ENCODE measurements at places on chromosomes 6 and 20. TPM values are rescaled to one million over a fixed set of nuclear protein-coding genes. Genes with fewer than 3 reads are reported as not detected.
A peak's percentile ranks its signal among the peaks of the same experiment; 100 is the strongest.

- DNase-seq: no peak
These were observed 39.9 kb downstream of the BMP6 start for GRCh38 chr6:7765575-7766325.

- no peak for DNase-seq
These were observed 544.6 kb downstream of the ADGRB3 start for GRCh38 chr6:69179681-69180080.

- no peak for DNase-seq
These were observed 87.7 kb upstream of the BEND3 start for GRCh38 chr6:107202876-107203468.

DEF6 gene
- total RNA-seq: 12.8 TPM

DNA sequence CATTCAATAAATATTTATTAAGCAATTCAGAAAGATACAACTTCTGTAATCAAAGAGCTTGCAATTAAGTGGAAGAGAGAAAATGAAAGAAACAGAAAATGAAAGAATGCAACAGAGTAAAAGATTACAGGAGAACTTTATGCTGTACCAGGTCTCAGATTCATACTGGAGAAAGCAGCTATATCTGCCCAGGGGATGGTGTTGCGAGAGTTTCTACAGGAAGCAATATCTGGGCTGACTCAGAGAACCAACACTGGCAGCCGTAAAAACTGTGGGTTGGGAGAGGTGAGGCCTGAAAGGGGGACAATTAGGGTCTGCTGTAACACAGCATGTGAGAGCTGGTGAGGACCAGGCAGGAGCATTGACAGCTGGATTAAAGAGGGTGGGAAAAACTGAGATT lies 256.7 kb upstream of the TCF21 start:
- DNase-seq: no peak

- no peak for DNase-seq
These were observed 573.6 kb downstream of the MMUT start for GRCh38 chr6:48889429-48889828.

HUS1B gene
- 1.1 TPM for total RNA-seq

GRCh38 chr6:43821101-43821886 lies 51.3 kb downstream of the VEGFA start:
- DNase-seq: no peak

TCF15 gene
- 3.8 TPM for total RNA-seq

DNA sequence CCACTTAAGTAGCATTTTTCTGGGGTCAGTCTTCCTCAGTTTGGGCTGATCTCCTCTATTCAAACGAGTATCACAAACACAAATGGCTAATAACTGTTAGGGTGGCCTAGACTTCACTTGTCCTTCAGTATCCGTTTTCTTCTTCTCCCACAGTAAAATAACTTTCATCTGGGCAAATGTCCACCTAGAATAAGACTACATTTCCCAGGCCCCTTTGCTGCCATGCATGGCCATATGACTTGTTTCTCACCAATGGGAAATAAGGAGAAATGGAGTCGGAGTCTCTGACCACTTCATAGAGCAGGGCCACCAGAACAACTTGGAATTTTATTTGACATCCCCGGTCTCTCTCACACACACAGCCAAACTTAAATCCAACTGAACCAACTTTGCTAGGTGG lies 51.4 kb downstream of the SULF2 start:
- no peak for DNase-seq

DPPA5 gene
- 6.7 TPM for total RNA-seq

GRIK2 gene
- total RNA-seq: 6.0 TPM

GRCh38 chr20:37598100-37598543 lies 70.4 kb upstream of the BLCAP start:
- peak; percentile 77 for DNase-seq

GRCh38 chr6:100117680-100118079 lies 123.7 kb upstream of the MCHR2 start:
- DNase-seq: no peak

GRCh38 chr6:5173810-5174209 lies 86.9 kb downstream of the LYRM4 start:
- no peak for DNase-seq

GRCh38 chr6:166950443-166950821 lies 5.9 kb downstream of the RNASET2 start:
- no peak for DNase-seq

GABRR1 gene
- total RNA-seq: 0.24 TPM

GRCh38 chr20:50577175-50578018 lies 67.2 kb downstream of the PTPN1 start:
- DNase-seq: no peak

DNA sequence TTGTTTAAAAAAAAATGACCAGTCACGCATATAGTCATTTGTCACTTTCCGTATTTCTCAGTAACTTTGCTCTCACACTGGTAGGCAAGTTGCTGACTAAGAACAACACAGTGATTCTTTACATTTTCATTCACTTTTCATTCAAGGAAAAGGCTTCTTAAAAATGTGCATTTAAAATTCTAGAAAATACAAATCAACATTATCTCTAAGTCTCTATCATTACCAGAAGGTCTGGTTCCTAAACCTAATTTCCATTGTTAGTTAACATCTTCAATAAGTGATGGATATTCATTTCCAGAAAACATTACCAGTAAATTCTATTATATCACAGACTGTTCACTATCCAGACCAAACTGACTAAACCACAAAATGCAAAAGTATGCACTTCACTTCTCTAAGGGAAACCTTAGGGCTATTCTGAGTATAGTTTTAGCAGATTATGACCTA lies 115.3 kb downstream of the AHI1 start:
- no peak for DNase-seq

MCHR2 gene
- not detected for total RNA-seq

GRCh38 chr20:22921595-22922421 lies 113.3 kb upstream of the SSTR4 start:
- no peak for DNase-seq

DNA sequence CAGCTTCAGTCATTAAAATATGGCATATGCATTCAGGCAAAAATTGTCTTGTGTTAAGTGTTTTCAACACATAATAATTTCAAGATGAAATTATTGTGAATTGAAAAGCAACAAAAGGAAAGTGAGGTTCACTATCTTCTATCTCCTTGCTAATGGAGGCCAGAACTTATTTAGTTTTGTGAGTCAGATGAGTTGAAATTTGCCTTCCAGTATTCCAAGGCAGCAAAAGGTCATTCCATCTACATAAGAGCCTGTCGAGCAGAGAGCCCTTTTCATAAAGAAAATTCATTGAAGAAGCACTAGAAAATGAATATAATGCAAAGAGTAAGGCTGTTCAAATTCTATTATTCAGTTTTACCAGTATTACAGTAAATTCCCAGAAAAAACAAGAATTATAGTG lies 274.3 kb downstream of the PLCB1 start:
- no peak for DNase-seq

CALHM6 gene
- 0.21 TPM for total RNA-seq

PRR18 gene
- total RNA-seq: 0.39 TPM

DNA sequence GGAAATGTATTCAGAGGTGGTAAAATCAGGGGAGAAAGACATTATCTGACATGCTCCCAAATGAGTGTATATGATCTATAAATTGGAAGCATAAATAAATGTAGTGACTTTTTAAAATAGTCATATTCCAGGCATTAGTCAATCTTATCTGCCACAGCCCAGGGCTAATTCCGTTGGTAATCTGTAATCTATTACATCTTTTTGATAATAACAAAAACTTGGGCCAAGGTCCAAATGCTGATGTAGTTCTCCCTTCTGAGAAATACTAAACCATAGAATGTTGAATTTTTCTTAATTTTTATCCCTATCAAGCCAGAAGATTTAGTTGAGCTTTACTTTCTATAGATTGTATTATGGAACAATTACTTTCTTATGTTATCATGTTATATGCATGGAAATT lies 1279.8 kb downstream of the EPHA7 start:
- no peak for DNase-seq

RIPPLY2 gene
- 2.1 TPM for total RNA-seq

DNA sequence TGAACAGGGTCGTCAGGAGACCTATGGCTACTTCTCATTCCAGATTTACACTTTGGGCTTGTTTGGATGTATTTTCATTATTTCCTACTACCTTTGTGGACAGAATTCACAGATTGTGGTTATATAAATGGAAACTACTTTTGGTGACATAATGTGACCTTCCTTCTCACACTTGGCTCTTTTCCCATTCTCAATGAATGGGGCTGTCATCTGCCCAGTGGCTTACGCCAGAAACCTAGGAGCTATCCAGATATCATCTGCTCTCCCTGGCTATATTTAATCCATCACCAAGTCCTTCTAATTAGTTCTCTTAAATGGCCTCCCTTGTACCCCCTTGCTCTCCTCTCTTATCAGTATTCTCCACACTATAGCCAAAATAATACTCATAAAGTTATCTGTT lies 1606.8 kb downstream of the KHDRBS2 start:
- DNase-seq: no peak

GRCh38 chr20:48790473-48791003 lies 37.3 kb downstream of the PREX1 start:
- DNase-seq: no peak
